ENCODE measurements at places on chromosomes 1 and 21.

GRCh38 chr1:172398970-172399755 lies 21.3 kb upstream of the C1orf105 start:
- no peak for DNase-seq

- DNase-seq = no peak
Observed at GRCh38 chr1:175034775-175035174, 11.6 kb upstream of the MRPS14 start.

DNA sequence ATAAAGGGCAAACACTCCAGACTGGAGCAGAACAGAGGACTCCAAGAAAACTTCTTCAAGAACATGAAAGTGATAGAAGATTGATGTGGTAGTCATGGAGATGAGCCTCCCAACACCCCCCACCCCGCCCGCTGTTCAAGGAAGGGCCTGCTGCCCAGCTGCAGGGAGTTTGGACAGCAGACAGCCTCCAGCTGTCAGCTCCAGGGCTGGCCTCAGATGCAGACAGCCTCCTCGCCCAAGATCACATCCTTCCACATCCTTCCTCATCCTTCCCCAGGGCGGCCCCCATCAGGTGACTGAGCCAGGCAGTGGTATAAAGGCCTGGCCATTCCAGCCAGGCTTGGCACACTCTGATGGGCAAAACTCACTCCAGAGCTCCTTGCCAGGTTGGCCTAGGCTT lies 24.6 kb downstream of the HMGN2 start:
- DNase-seq = no peak

GRCh38 chr1:108053270-108054013 lies 88.5 kb upstream of the VAV3 start:
- no peak for DNase-seq

- no peak for DNase-seq
Observed at GRCh38 chr1:234886081-234886984, 242.3 kb downstream of the TOMM20 start.

DNA sequence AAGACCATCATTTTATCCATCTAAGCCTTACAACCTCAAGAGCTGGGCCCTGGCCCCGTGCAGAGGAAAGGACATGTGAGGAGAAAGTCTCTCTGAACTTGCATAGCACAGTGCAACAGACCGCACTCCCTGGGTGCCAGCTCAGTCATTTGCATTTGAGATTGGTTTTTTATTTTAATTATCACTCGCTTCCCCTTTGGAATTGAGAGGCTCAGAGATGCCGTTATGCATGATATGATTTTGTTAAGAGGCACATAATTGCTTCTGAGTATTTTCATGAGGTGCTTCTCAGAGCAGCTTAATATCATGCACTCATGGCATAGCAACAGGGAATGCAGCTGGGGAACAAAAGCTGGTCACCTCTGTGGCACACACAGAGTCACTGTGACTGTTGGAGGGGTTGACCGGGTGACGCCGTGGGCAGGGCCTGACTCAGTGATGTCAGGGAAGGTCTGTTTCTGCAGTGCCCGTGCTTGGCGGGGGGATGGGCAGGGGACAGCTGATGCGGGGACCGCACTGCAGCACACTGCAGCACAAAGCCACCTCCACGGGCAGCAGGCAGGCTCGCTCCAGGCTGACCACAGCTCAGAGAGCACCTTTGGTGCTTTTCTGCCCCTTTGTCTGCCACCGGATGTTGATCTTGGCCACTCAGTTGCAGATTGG lies 43.2 kb upstream of the VAMP3 start:
- DNase-seq = no peak

DNA sequence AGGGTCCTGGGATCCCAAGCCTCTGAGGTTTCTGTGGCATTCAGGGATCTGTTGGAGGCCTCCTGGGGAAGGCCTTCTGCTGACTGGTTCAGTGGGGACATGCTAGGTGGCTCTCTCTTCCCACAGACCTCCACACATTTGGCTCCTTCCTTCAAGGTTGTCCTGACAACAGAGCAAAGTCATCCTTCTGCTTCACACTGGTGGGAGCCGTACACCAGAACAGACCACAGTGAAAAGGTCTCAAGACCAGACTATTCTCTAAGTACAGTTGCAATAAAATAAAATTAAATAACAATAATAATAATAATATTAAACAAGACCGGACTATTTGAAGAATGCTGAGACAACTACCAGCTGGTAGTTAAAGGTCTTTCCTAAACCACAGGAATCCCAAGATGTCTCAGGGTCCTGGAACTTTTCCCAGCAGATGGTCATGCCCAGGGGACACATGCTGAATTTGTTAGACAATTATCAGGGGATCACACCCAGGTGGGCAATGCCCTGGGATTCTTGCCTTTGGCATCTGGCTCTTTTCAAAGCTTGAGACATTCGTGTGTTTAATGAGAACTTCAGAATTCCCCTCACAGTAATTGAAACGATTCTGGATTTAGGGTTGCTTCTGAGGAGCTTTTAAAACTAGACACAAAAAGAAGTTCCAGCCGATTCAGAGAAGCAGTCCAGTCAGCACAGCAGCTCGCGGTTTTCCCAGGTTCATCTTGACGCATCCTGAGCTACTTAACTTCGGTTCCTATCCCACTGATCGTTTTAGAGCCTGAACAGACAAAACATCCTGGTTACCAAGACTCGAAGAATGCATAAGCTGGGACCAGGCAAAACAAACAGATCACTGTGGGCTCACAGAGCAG lies 22.9 kb downstream of the HTR1D start:
- DNase-seq = no peak

GRCh38 chr1:86430376-86430775 lies 6.4 kb downstream of the CLCA2 start:
- DNase-seq = no peak

GRCh38 chr1:44503625-44504024 lies 98.6 kb downstream of the RNF220 start:
- no peak for DNase-seq

- no peak for DNase-seq
Observed at GRCh38 chr1:223374064-223374610, 10.2 kb upstream of the SUSD4 start.

DNA sequence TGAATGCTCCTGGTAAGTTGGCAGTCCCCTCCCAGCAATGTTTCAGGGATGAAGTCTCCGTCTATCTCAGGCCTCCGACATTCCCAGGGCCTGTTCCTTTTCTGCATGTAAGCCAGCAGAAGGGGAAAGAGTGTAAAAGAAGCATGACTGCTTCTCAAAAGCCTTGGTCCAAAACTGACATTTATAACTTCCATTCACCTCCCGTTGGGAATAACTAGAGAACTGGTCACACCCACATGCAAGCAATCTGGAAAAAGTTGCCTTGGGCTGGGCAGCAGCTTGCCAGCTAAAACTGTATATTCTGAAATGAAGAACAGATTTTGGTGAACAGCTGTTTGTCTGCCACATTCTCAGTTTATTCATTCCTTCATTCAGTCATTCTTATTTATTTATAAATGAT lies 24.2 kb upstream of the NPL start:
- no peak for DNase-seq

GRCh38 chr1:42981255-42981805 lies 22.7 kb upstream of the SLC2A1 start:
- no peak for DNase-seq

DNA sequence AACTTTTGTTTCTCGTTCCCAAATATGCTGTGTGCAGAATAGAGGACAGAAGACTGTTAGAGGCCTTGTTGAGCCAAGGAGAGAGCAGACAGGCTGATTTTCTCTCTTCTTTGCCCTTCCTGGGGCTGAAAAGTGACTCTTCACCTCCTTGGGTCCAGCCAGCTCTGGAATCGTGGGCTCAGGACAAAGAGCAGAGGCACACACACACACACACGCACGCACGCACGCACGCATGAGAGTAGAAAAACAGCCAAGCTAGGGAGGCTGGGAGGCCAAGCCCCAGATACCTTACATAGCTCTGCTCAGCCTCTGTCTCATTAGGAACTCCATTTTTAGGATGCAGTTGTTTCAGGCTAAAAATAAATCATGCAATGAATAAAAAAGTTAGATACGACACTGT lies at the start of gene CASQ2:
TSS of gene CASQ2 (minus strand) at position 166 of the 400 bp plus-strand sequence. CDS start 173 bp downstream, outside the sequence.
- DNase-seq = no peak

- DNase-seq = no peak
Observed at GRCh38 chr1:66253330-66253921, 280.5 kb upstream of the SGIP1 start.

GRCh38 chr1:84991097-84991920 lies 5.6 kb downstream of the MCOLN2 start:
- no peak for DNase-seq
